ENCODE measurements at places on chromosomes 1 and 21. TPM values are rescaled to one million over a fixed set of nuclear protein-coding genes. Genes with fewer than 3 reads are reported as not detected.

Gene OR10Z1
- total RNA-seq: not detected

Gene CR1
- 0.49 TPM for total RNA-seq

Gene EVA1C
- 71.5 TPM for total RNA-seq

Gene UBE2U
- total RNA-seq: not detected

Gene GIPC2
- 7.3 TPM for total RNA-seq

Gene NCMAP
- 0.44 TPM for total RNA-seq

Gene TRABD2B
- 3.1 TPM for total RNA-seq

Gene CYYR1
- total RNA-seq: 16.4 TPM

Gene ANKRD34A
- 0.62 TPM for total RNA-seq

Gene EXTL1
- 3.5 TPM for total RNA-seq

Gene LAMC2
- 33.0 TPM for total RNA-seq

Gene SLC25A24
- 18.5 TPM for total RNA-seq

Gene TEDDM1
- total RNA-seq: not detected

Gene ARHGEF19
- 63.1 TPM for total RNA-seq

Gene PTPRC
- total RNA-seq: 8.3 TPM

Gene TRIM67
- not detected for total RNA-seq

Gene SLC2A5
- total RNA-seq: 3.4 TPM

Gene ERICH3
- total RNA-seq: not detected

Gene CENPF
- total RNA-seq: 3.5 TPM

Gene TMEM240
- not detected for total RNA-seq

Gene RNU1-2
- under 0.01 TPM for total RNA-seq

Gene ZNF683
- not detected for total RNA-seq

Gene SLC5A9
- 3.5 TPM for total RNA-seq

Gene OBSCN
- total RNA-seq: 39.2 TPM

Gene TSPAN1
- 10.9 TPM for total RNA-seq

Gene VWA5B1
- total RNA-seq: not detected

All from lower leg skin (tissue), 4 donors.